ENCODE measurements at places on chromosomes 16 and 17.

DNA sequence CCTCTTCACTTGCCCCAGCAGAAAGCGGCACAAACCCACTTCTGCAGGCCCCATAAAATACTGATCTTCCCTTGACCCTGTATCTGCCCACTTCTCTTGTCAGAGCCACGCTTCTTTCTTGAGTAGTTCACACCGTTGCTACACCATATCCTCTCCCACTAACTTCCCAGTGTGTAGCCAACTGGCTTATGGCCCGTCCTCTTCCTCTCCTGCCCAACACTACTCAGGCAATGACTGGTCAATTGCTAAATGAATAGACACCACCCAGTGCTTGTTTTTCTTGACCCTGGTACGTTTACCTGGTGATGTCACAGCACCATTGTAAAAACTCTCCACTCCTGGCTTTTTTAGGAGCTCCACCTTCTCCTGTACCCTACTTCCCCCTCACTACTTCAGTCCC is 86.9 kb downstream of the NDEL1 start:
- no peak for DNase-seq

DNA sequence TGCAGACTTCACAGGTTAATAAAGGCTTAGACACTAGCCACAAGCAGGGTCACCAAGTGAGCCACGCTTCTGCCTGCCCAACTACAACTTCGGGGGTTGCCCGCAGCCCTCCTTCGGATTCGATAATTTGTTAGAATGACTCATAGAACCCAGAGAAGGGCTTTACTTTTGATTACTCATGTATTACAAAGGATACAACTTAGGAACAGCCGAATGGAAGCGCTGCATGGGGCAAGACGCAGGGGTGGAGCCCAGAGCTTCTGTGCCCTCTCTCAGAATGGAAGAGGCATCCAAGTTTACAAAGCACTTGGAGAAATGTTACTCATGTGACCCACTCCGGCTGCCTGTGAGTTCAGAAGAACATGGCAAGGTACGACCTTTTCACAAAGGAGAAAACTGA is 7.5 kb upstream of the CDH5 start:
- DNase-seq: no peak

DNA sequence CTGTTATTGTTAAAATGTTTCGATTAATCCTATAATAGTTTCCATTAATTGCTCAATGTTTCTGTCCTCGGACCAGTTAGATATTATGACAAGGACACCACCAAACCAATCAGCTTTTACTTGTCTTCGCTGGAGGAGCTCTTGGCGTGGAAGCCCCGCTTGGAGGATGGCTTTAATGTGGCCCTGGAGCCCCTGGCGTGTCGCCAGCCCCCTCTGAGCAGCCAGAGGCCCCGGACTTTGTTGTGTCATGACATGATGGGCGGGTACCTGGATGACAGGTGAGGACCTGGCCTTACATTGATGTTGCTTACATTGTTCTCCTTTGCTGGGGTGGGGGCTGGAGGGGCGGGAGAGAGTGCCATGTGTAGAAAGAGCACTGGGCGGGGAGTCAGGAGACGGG is 3.0 kb downstream of the ENGASE start:
- no peak for DNase-seq

- DNase-seq: no peak
These were observed 22.8 kb upstream of the PVALEF start for GRCh38 chr17:81142301-81143199.

All from esophagus squamous epithelium (tissue), 5 donors.